ENCODE measurements at places on chromosomes 13 and 19.

DNA sequence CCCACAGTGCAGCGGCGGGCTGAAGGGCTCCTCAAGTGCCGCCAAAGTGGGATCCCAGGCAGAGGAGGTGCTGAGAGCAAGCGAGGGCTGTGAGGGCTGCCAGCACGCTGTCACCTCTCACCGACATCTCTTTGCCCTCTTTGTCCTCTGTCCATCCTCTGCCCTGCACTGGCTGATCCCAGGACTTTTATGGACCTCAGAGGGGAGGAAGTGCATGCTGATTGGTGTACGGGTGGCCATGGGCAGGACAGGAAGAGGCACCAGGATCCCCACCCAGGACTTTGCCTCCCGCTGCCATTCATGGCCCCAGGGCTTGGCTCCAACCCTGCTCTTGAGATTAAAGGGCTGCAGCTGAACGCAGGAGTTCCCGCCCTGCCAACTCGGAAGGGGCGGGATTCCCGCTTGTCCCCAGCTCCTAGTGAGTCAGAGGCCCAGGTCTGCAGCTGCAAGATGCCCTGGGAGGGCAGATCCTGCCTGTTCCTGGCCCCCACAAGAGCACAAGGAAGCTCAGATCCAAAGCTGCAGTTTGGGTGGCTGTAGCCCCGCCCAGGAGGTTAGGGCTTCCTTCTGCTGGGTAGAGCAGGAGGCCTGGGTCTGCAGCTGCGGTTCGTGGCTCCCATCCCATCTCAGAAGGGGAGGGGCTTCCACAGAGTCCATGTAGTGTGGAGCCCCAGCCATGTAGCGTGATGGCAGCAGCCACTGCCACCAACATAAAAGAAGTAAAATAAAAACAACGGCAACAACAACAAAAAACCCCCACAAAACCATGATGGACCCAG is 1716.7 kb downstream of the SLITRK1 start:
- DNase-seq = no peak

DNA sequence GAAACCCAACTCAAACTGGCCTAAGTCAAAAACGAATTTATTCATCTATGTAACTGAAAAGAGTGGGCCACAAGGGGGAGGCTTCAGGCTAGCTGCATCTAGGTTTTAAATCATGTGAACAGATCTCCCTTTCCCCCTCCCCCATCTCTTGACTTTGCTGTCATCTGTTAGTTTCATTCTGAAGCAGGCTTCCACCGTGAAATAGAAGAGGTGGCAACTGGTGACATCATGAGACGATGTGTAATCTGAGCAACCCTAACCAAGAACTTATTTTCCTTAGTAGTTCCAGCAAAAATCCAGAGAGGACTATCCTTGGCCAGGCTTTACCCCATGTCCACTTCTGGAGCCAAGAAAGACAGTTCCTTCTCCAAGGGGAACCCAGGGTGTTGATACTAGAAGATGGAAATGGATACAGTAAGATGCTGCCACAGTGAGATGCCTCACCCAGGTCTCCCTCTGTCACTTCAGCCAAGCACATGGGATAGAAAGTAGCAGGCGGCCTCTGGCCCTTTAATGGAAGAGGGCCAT is 9.4 kb downstream of the SAMD4B start:
- DNase-seq = no peak

GRCh38 chr13:83440465-83440864 is 441.8 kb downstream of the SLITRK1 start:
- no peak for DNase-seq

GRCh38 chr13:79691826-79692225 is 210.9 kb downstream of the NDFIP2 start:
- no peak for DNase-seq

DNA sequence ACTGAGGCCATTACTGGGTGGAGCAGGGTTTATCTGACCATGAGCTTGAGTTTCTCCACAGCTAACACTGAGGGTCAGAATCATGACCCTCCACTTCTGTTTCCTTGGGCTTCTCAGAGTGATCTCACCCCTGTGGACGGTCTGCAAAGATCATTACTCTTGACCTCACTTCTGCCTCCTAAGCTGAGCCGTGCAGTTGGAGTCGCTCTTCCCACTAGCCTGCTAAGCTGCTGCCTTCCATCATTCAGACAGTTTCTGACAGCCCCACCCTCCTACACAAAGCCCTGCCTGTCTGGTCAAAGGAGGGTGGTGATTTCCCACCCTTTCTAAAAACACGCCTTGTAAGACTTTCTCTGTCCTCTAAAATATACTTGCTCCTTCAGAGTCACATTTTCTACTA is 9.3 kb upstream of the FRY start:
- no peak for DNase-seq

GRCh38 chr13:95098916-95099315 is 202.3 kb downstream of the ABCC4 start:
- DNase-seq = no peak

DNA sequence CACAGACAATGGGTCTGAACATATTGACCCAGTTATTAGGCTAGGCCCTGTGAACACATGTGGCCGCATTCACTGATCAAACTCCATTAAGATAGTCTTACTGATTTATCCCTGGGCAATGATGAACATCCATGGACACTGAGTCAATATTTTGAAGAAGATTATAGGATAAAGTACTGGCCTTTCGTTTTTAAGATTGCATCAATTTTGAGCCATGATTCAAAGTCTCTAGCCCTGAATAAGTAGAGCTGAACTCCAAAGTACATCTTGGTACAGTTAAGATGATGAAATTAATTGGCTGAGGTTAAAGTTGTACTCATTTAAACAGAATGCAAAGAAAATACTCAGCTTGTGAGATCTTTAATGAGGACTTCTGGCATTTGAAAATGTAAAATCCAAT is 1581.9 kb downstream of the EFNB2 start:
- DNase-seq = no peak

DNA sequence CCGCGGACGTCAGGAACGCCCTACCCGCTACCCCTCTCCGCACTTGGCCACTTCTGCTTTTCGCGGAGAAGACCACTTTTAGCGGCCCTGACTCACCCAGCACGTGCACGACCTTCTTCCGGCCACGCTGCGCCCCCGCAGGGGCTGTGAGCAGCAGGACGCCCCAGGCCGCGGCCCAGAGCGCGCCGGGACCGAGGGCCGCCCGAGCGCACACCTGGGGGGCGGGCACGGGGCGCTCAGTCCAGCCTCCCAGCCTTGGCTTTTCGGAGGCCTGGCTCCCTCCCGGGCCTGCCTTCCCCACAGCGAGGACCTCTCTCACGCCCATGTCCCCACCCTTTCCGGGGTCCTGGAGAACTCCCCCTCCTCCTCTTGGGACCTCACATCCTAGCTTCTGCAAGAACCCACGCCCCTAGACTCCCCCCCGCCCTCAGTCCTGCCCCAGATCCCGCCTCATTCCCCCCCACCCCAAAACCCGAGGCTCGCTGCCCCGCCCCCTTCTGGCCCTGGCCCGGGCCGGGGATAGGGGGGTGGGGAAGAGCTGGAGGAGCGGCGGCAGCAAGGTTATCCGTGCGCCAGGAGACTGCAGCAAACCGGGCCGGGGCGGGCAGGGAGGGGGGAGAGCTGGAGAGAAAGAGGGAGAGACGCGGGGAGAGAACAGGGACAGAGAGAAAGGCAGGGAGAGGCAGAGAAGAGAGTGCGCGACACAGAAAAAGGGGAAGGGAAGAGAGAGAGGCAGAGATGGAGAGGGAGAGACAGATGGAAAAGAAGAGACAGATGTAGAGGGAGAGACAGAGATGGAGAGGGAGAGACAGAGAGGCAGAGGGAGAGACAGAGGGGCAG is 11.5 kb downstream of the TM6SF2 start:
- no peak for DNase-seq

DNA sequence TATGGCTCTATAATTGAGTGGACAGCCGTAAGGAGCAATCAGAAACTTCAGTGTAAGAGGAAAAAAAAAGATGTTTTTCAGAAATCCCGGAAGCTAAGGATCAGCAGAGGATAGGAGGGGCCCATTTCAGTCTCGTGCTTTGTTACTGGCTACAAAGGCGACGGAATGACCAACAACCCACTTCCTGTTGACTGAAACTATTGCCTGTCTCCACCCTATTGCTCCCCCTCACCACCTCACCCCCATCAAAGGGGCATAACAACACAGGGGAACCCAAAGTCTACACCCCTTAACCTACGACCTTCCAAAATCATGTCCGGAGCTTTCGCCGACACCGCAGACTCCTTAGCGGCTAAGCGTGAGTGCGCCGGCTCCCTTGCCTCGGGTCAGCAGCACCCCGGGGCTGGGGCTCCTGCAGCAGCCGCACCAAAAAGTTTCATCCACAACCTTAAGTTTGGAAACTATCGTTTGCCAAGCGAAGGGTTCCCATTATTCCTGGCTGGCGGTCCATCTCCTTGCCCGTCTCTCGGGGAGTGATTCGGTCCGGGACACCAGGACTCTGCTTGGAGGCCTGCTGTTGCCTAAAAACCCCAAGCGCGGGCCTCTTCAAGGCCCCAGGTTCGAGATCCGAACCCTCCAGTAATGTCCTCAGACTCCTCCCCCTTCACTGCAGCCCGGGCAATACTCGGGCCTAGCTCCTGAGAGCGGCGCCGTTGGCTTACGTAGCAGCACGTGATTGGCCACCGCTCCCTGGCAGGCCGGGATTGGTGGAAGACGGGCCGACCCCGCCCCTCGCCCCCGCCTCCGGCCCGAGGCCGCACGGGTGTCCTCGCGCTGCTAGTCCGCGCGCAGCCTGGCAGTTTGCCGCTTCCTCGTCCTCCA is at the start of gene TPP2:
Gene TPP2 (plus strand): TSS at position 840 of the 882 bp plus-strand sequence. CDS start 53 bp downstream, outside the sequence.
- peak; percentile 99 for DNase-seq

- no peak for DNase-seq
These were observed 603 bp downstream of the TM9SF2 start for GRCh38 chr13:99501848-99502301.

GRCh38 chr19:1860042-1860775 is 3.2 kb downstream of the KLF16 start:
- DNase-seq = no peak

DNA sequence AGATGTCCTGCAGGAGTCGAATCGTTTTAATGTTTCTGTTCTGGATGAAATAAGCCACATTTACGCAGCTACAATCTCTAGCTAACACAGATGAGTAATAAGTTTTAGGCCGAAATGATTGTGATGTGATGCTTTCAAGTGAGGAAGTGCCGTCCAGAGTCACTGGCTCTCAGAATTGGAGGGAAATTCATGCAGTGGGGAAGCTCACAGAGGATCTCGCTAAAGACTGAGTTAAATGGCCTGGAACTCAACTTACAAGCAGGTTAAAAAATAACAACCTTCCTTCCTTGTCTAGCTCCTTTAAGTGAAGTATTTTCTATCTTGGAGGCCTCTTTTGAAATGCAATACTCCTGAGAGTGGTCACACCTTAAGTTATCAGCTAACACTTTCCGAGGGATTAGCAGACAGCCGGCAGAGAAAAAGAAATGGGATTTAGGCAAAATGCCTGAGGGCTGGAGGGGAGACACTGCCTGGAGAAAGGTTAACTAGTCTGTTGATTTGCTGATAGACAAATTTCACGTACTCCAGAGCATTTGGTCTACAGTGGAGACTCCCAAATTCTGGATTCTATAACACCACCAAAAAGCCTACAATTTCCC is 74.2 kb downstream of the IRS2 start:
- DNase-seq = no peak

GRCh38 chr13:52899206-52899605 is 50.8 kb upstream of the PCDH8 start:
- no peak for DNase-seq

DNA sequence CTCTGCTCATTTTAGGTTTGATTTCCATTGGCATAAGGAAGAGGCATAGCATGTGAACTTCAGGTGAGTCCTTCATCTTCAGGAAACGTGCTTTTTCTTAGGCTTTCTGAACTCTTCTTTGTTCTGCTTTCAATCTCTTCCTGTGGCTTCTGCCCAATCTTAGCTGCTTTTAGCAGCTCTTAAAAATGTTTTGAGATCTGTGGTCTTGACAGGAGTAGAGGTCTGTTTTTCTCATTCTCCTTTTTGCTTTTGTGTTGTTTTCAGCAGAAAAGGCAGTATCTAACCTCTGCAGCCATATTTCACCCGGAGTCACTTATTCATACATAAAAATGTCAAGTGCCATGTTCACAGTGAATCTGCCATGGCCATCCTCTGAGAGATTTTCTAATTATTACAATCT is 120.3 kb downstream of the LIG4 start:
- DNase-seq = no peak

DNA sequence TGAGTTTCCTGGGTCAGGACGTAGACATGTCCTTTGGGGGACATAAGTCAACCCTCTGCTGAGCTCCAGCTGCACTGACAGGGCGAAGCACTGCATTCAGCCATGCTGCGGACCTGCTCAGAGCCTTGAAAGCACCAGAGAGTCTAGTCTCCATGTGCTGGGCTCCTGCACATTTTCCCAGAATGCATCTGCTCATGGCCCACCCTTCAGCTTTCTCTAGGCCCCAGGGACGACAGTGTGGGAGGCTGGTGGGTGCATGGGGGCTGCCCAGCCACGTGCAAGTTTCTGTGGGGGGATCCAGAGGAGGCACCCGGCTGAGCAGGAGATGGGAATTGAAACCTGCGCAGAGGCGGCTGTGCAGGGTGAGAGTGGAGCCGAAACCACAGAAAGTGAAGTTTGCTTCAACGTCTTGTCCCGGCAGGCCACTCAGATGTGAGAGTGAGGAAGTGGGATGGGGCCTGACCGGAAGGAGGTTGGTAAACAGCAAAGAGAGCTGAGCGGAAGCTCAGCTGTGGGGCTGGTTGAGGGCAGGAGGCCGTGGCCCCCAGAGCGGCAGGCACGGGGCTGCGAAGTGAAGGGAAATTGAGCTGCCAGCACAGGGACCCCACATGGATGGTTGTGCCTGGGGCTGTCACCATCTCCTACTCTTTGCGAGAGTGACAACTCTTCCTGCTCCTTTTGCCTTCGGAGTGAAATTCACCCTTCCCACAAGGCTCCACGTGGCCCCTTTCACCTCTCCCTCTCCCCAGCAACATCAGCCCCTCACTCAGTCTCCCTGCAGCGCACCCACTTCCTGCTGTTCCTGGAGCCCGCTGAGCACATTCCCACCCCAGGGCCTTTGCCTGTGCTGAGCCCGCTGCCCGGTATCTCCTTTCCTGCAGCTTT is 11.8 kb downstream of the PGLS start:
- DNase-seq = no peak

DNA sequence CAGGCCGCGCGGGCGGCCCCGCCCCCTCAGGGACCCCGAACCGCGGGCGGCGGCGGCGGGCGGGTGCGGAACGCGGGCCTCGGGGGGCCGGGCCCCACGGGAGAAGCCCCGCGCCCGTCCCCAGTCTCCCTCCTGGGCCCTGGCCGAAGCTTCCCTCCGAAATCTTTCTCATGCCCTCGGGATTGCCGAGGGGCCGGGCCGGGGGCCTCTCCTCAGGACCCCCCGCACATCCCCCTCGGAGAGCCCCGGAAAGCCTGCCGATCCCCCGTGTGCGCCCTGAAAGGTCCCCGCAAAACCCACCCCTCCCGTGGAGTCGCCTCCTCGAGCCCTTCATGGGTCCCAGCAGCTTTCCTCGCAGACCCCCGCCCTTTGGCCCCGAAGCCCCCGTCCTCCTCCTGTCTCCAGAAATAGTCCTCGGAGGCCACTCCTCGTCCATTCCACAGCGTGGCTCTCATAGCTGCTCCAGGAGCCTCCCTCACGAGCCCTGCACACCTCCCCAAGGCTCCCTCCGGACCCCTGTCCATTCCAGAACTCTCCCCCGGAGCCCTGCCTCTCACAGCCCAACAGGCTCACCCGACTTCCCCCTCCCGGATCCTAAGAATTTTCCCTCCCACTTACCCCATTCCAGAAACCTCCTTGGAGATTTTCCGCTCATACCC is 555 bp downstream of the SAMD4B start:
- DNase-seq = no peak
